ENCODE measurements at places on chromosomes 3 and 15.

DNA sequence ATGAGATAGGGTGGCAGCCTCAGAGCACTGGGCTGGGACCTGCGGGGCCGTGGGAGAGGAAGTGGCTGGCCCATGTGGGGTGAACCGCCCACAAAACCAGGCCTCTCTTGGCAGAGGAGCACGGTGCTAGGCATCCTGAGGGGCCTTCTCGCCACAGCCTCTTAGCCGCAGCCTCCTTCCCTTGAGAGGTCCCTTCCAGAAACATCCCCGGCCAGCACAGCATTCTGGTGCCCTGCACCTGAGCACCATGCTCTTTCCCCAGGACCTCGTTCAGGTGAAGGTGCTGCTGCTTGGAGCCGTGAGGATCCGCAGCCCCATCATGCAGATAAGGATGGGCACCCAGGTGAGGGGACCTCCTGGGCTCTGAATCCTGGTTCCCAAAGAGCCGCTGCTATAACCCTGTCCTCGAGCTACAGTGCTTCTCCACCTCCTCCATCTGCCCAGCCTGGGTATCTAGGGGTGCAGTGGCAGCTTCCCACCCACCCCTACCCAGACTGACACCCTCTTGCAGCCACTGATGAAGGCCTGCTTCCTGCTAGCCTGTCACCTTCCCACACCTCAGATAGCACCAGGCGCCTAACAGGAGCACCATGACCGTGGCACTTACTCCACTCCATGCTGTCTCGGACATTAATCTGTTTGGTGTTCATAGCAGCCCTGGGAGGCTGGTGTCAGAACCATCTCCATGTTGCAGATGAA is 11.2 kb upstream of the TXNRD3 start:
- DNase-seq, result no peak

- DNase-seq, result no peak
Observed at GRCh38 chr3:126155280-126155640, 25.1 kb downstream of the ALDH1L1 start.

- peak; percentile 90 for DNase-seq
Observed at GRCh38 chr15:89760303-89761008, 9.4 kb upstream of the MESP1 start.

GRCh38 chr15:47750030-47750739 is 32.9 kb downstream of the SEMA6D start:
- no peak for DNase-seq

DNA sequence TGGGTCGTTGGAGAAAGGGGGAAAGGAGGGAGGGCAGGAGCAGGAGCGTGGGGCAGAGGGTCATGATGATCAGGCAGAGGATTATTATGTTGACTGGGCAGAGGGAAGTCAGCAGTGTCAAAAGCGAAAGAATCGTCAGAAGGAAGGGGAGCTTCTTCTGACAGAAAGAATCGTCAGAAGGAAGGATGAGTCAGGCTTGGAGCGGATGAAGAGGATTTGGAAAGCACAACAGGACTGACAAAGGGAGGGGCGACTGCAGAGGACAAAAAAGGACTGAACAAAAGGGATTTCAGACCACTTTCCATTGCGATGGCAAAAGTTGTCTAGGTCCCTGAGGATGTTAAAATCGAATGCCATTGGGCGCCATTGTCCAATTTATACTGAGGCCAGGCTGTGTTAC is 1053.5 kb downstream of the SI start:
- DNase-seq, result no peak

- no peak for DNase-seq
Observed at GRCh38 chr3:58563386-58564035, 13.7 kb downstream of the FAM107A start.

GRCh38 chr15:75945953-75946352 is 42.3 kb downstream of the FBXO22 start:
- DNase-seq, result no peak

DNA sequence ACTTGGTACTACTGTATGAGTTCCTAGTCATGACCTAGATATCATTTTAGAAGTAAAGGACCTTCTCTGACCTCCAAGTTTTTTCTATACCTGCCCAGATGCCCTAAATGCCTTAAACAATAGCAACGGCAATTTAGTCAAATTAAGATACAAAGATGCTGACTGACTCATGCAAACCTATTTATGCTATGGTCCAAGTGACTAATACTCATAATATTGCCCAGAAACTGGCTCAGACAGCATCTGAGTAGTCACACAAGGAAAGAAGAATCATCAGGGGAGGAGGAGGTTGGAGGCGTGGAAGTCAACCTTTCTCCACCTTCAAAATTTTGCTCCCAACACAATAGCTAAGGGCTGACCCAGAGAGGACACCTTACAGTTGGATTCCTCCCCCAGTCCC is 6.8 kb downstream of the FYCO1 start:
- no peak for DNase-seq

GRCh38 chr15:57662802-57663201 is 43.7 kb upstream of the POLR2M start:
- no peak for DNase-seq

DNA sequence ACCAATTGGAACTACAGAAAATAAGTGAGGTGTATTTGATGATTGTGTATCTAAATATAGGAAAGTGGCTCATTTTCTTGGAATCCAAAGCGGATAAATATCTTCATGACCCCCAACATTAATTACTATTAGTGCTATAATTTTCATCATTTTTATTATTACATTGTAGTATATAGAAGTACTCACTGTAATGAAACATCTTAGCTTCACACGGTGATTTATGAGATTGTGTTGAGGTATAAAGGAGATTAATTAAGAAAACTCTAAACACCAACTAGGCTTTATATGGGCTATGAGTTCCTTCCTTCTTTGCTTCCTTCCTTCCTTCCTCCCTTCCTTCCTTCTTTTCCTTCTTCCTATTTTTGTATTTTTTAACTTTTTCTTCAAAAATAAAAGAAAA is 52.2 kb downstream of the EPHA3 start:
- no peak for DNase-seq

DNA sequence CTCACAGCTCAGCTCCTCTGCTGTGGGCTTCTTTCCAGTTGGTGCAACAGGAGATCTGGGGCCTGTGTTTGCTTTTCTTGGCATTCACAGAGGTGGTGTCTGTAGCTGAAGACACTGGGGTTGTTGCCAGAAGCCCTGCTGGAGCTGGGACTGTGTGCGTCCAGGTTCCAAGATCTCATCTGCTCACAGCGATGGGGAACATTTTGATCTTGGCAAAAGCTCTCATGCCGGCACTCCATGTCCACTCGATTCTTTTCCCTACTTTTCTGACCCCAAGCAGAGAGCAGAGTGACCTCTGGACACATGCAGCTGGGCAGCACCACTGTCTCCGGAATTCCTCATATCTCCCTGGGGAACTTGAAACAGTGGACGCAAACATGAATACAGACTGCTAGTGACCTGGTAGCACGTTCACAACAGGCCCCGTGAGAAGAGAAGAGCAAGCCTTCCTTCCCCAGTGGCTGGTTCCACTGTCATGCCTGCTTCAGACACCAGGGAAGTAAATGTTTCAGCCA is 36.1 kb upstream of the MECOM start:
- no peak for DNase-seq

GRCh38 chr3:159776779-159777178 is 211.9 kb upstream of the IL12A start:
- DNase-seq, result no peak

- DNase-seq, result no peak
Observed at GRCh38 chr3:134941820-134942219, 146.8 kb downstream of the EPHB1 start.

DNA sequence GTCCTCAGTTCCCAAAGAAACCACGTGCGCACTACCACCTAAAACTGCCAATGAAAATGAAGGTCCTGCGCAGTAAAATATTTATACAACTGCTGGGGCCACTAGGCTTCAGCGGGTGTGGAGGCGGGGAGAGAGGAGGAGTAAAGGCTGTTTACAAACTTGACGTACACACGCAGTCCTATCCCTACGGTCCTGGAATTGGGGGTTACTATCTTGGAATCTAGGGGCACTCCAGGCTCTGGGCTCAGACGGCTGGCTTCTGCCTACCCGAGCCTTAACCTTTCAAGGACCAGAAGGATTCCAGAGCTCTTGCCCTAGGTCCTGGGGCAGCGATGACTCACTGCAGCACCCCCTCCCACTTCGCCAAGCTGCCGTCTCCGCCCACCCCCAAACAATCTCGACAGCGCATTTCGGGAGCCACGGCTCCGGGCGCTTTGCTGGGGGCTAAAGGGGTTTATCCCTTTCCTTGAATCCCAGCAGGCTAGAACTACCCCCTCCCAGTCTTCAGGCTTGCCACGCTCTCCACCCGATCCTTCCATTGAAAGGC is 3.0 kb downstream of the ADAMTS9 start:
- DNase-seq, result peak; percentile 34

- no peak for DNase-seq
Observed at GRCh38 chr15:79209116-79209515, 73.4 kb upstream of the ANKRD34C start.

DNA sequence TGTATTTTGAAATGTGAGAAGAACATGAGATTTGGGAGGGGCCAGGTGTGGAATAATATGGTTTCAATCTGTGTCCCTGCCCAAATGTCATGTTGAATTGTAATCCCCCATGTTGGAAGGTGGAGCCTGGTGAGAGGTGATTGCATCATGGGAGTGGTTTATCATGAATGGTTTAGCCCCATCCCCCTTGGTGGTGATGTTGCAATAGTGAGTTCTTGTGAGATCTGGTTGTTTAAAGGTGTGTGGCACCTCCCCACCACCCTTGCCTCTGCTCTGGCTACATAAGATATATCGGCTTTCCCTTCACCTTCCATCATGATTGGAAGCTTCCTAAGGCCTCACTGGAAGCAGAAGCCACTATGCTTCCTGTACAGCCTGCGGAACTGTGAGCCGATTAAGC is 23.9 kb upstream of the TMEM108 start:
- DNase-seq, result no peak

DNA sequence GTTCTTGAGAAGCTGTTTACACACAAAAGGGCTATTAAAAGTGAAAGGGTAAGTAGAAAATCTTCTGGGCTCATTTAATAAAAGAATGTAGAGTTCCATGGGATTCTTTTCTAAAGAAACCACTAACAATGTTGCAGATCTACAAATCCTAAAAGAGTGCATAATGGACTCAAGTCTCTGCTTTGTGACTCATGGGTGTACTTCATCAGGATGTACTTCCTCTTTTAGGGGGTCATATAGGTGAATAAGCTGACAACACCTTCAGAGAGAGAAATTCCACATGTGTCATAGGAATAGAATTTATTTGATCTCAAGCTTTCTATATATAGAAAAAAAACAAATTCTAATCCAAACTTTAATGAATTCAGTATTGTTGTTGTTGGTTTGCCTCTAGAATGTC is 355.5 kb downstream of the TIGIT start:
- no peak for DNase-seq

- no peak for DNase-seq
Observed at GRCh38 chr3:60549863-60550262, 701.4 kb downstream of the FHIT start.

- DNase-seq, result no peak
Observed at GRCh38 chr15:73081321-73081958, 29.2 kb downstream of the NEO1 start.

- DNase-seq, result no peak
Observed at GRCh38 chr15:69573815-69574475, 121.3 kb downstream of the RPLP1 start.

- DNase-seq, result no peak
Observed at GRCh38 chr3:174331095-174331800, 527.9 kb upstream of the NAALADL2 start.

DNA sequence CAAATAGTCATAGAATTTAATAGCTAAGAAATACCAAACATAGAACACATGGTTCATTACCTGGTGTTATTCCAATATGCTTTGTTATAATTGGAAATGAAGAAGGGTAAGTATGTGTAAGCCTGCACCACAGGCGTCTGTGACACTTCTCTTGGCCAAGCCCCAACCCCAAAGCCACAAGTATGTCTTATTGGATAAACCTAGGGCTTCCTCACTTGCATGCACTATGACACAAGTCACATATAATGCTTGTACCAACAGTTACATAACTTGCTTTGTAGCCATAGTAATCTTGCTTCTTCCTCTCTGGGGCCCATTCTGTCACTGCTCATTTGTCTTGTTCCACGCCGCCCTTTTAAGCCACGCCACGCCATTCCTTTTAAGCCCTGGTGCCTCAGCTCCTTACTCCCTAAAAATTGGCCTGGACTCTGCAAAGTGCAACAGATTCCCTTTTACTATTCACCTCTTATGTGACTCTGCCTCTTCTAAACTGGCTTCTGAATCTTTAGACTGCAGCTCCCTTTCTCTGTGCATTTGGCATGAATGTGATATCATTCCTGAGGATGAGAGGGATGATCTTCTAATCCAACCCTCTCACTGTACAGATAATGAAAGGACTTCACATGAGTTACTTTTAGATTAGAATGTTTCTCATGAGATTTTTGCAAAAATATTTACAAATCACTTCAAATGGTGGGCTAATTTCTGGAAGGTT is 48.1 kb upstream of the EPHA3 start:
- no peak for DNase-seq

Measured in transverse colon (tissue), 4 donors.